ENCODE measurements at places on chromosomes 5 and 9.

GRCh38 chr5:172293054-172293744, 9.6 kb upstream of the UBTD2 start:
- peak; percentile 63 for DNase-seq

DNA sequence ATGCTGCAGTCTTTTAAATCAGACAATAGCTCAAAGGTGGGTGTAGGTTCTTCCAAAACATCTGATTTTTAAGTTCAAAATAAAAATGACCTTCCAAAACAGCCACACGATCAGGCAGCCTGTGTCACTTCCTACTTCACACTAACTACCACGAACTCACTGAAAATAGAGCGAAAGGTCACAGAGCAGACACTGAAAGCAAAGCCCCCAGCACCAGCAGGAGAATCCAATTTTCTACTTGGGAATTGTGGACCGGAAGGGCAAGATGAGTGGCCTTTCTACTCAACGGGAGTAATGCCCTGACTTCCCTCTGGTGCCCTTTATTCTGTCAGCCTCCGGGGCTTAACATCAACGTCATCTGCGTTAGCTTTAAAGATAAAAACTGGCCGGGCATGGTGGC, 107.8 kb upstream of the FAM120A start:
- DNase-seq, result no peak

GRCh38 chr5:122183098-122183787, 53.9 kb downstream of the ZNF474 start:
- no peak for DNase-seq

DNA sequence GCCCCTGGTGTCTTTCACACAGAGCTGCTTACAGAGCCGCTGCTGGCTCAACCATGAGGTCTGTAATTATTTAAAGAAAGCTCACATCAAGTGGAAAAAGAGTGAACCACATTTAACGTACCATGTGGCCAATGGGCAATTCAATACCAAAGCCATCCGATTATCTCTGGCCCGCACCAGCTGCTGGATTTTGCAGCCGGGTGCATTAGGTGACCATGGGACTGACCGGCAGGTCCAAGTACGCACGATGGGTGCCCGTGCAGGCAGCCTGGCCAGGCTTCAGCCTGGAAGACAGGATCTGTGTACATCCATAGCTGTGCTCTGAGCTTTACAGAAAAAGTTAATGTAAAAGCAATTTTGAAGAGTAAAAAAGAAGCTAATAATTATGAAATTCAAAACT, 20.5 kb downstream of the PPARGC1B start:
- no peak for DNase-seq

GRCh38 chr9:20479419-20480155, 142.7 kb downstream of the MLLT3 start:
- no peak for DNase-seq

DNA sequence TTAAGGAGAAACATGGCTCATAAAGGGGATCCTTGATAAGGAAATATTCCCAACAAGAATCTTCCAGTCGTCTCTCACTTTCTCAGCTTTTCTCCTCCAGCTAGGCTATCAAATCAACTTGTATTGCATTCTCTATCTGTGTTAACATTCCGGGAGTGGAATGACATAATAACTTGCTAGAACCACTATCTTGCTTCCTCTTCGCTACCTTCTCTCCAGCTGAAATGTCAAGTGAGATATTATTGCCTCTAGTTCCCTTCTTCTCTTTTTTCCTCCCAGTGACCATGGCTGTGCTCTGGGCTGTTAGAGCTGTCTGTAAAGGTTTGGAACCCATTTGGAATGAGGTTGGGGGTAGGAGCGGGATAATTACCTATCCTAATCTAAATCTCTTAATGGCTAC, 1329.5 kb upstream of the WWC1 start:
- no peak for DNase-seq

DNA sequence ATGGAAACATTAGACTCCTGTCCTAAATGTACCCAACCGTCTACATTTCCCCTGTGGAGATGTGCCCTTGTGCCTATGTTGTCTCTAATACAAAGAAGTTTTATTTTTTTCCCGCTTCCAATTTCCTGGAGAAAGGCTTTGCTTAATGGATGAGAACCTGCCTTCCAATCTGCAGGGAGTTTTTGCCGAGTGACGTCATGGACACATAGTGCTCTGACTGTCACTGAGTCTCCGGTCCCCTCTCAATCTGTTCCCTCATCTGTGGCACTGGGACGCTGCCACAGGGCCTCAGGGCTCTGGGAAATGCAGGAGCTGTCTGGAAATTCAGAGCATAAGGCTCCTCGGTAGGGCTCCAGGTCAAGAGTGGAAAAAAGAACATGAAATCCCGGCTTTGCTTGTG, 144.8 kb downstream of the PDZD2 start:
- DNase-seq, result no peak

GRCh38 chr5:74079971-74080556, 454.1 kb downstream of the ARHGEF28 start:
- DNase-seq, result no peak

All from activated naive CD4-positive, alpha-beta T cell treated with anti-CD3 and anti-CD28 coated beads, Interleukin-2, amount 50 U/mL, for 16 hours (primary cell).